ENCODE measurements at places on chromosomes 11 and 22.

DNA sequence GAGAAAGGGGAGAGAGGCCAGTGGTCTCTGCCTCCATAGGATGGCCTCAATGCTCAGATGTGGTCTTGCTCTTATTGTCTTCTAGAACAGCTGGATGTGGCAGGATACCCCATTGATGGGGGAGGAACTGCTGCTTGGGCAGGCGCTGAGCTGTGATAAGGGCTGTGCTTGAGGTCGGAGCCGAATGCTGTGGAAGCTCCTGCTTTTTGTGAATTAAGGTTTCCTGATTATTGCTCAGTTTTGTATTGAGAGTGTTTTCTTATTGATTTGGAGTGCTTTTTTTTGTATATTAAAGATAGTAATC, 57.2 kb downstream of the CABIN1 start:
- DNase-seq, result no peak

- DNase-seq, result no peak
These were observed 39.6 kb downstream of the NAT10 start for GRCh38 chr11:34145073-34145472.

DNA sequence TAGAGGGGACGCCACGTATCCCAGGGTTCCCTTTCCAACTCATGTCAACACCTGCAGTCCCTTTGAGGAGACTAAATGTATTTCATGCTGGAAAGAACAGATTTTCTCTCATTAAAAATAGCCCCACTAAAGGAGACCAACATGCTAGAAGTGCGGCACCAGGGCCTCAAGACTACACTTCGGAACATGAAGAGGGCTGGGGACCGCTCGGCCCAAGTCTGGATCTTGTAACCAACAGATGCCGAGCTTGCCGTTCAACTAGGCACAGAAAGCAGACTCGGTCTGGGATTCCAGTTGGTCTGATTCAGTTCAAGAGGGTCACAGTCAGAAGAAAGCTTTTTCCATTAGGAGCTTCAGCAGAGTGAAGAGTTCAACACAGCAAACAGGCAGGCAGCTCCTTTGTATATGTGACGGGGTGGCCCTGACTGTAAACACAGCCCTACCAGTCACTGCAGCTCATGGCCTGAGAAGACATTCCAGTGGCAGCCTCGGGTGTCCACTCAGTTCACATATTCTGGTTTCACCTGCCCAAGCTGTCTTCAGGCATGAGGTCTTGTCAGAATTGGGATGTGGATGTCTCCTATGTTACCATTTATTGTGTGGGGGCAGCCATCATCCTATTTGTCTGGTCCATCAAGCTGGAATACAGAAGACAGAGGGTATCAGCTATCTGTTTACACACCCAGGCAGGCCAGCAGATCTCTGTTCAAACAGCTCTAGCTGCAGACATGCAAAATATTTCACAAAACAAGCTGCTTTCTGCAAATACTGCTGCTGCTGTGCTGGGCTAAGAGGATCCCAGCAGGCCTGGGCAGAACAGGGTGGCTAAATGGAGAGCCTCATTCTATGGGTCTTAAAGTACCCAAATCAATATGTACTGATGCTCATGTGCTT, 8.8 kb downstream of the RIC8A start:
- DNase-seq, result no peak

GRCh38 chr11:9571071-9571762, 2.3 kb upstream of the WEE1 start:
- no peak for DNase-seq

GRCh38 chr11:101478587-101479369, 105.0 kb downstream of the TRPC6 start:
- DNase-seq, result no peak

- DNase-seq, result no peak
These were observed at the start of gene LRRC75B for GRCh38 chr22:24592851-24593558. Gene LRRC75B (minus strand): TSS chr22:24593073. CDS start chr22:24593039, 34 bp downstream.

GRCh38 chr11:95515371-95515770, 274.2 kb downstream of the FAM76B start:
- no peak for DNase-seq

DNA sequence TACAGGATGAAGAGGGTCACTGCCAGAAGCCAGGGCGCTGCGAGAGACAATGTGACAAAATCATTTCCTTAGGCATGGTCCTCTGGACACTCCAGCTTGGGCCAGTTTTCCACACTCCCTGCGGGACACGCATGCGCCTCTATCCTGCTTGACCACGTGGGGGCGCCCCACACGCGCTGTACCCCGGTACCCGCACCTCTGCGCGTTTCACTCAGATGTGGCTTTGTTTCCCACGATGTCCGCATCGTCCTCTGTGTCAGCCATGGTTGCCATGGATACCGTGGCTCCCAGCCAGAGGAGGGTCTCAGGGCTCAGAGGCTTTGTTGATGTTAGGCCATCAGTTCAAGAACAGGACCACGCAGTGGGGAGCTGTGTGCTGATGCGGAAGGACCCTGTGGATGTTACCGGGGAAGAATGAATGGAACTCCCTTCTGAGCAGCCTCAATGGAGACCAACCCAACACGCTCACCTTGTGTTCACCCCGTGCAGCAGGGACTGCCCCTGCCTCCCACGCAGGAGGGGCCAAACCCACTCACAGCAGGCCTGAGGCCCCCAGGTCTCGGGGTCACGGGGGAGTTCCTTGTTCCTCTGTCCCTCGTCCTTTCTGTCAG, 101.1 kb upstream of the SLC22A12 start:
- peak; percentile 11 for DNase-seq

DNA sequence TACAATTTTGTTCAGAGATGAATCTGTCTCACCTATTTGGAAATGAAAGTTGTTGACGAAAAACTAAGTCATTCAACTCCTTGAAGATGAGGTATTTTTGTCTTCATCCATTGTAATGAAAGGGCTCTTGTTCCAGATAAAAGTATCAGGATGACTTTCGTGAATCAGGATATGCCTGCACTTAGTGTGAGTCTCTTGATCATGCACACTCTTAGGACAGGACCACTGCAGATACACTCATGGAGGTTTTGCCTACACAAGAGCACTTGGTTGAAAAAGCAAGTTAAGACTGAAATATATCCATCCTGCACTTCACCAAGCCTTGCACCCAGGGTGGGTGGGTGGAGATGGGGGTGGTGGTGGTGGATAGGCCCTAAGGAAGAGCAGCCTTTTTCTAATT, 120.8 kb upstream of the MTMR2 start:
- DNase-seq, result no peak

DNA sequence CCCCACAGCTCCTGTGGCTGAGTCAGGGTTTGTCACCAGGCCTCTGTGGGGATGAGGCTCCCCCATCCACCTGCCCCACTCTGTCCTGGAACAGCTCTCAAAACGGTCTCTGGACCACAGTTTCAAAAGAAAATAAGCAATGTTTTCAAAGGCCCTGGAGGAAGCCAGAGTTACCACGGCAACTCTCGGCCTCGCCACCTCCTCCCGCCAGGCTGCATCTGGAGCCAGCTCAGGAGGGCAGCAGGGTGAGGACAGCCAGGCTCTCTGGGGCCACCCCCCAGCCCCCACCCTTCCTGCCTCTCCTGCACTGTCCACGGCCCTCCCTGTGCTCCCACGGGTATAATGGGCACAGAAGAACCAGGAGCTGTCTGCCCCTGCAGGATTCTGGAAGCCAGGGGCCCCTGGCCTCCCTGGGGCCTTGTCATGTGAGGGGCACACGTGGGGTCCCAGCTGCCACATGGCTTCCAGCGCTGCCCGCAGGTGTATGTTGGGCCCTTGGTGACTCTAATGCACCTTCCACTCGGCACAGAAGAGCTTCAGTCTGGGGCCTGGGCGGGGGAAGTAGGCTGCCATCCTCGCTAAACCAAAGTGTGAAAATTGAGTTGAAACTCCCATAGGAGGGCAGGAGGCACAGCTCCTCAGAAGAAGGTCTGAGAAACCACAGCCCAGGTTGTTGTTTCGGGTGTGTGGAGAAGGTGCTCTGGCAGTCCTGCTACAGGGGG, 10.3 kb downstream of the CD81 start:
- DNase-seq, result no peak
